ENCODE measurements at places on chromosomes 7 and 10.

DNA sequence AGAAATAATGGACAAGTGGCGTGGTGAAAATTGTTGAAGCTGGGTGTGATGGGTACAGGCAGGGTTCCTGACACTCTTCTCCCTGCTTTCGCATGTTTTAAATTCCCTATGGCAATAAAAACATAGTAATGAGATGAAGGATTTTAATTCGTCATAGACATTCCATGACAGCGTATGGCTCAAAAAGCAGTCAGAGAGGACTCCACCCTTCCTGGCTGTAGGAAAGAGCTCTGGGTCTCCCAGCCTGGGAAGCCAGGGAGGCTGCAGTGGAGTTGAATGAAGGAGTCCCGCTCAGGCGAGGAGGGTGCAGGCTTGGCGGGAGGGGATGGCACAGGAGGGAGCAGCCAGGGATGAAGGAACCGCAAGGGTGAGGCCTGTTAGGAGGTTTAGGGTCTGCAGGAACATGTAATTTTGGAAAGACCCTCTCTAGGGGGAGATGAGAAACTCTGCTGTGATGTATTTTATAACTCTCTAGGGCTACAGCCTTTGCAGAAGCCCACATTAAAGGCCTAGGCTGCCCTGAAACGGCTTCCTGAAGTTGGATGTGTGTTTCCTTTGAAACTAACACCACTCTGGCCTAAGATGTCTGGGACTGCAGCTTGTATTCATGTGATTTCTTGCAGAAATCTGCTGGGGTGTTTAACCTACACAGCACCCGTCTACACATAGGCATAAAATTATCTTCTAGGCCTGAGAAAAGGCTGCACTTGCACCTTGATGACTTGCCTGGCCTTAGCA is 7.6 kb upstream of the LARP4B start:
- DNase-seq: no peak

DNA sequence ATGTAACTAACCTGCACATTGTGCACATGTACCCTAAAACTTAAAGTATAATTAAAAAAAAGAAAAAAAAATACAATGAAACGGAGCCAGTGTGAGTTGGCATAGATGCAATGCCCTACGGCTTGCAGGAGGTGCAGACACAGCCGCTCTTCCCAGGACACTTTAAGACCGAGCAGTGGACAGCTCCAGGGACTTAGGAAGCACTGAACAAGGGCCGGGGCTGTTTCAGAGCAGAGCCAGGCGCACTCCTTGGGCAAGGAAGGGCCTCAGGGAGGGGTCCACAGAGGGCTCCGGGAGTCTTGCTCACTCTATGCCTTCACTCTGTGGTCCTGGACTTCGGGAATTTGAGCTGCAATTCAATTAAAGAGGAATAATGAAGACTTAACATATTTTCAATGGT is 355.3 kb downstream of the TCERG1L start:
- DNase-seq: no peak

DNA sequence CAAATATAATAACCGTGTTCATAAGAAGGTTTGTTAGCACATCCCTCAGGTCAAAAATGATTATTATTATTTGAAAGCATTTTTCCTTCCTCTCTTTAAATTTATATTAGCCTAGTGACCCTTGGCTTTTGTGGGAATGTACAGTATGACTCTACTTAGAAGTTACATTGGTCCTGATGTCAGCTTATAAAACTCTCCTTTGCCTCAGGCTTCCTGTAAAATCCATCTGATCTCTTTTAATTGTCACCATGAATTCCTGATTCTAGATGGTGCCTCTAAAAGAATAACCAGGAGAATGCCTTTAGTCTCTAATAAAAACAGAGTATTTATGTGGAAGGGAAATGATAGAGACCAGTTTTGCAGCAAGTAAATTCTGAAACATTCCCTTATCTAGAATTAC is 1134.4 kb downstream of the XPNPEP1 start:
- DNase-seq: no peak

DNA sequence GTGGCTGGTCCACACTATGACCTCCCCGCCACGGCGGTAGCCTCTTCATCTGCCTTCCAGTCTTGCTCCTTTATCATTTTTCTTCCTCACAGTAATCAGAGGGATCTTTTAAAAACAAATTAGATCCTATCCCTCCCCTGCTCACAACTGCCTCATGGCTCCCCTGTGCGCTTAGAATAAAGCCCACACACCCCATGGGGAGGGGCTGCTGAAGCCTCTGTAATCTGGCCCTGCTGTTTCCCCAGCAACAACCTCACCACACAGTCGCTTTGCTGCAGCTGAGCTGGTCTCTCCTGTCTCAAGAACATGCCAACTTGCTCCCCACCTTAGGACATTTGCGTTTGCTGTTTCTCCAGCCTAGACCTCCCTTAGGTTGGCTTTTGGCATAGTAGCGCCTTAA is 41.0 kb downstream of the SP8 start:
- no peak for DNase-seq

- DNase-seq: no peak
Measured at GRCh38 chr7:28349637-28350036, 62.7 kb upstream of the CREB5 start.

- no peak for DNase-seq
Measured at GRCh38 chr10:112338957-112339356, 35.0 kb upstream of the ACSL5 start.

- no peak for DNase-seq
Measured at GRCh38 chr7:75038508-75038907, 35.1 kb downstream of the RCC1L start.

- DNase-seq: no peak
Measured at GRCh38 chr7:110541962-110542361, 549.0 kb upstream of the LRRN3 start.

DNA sequence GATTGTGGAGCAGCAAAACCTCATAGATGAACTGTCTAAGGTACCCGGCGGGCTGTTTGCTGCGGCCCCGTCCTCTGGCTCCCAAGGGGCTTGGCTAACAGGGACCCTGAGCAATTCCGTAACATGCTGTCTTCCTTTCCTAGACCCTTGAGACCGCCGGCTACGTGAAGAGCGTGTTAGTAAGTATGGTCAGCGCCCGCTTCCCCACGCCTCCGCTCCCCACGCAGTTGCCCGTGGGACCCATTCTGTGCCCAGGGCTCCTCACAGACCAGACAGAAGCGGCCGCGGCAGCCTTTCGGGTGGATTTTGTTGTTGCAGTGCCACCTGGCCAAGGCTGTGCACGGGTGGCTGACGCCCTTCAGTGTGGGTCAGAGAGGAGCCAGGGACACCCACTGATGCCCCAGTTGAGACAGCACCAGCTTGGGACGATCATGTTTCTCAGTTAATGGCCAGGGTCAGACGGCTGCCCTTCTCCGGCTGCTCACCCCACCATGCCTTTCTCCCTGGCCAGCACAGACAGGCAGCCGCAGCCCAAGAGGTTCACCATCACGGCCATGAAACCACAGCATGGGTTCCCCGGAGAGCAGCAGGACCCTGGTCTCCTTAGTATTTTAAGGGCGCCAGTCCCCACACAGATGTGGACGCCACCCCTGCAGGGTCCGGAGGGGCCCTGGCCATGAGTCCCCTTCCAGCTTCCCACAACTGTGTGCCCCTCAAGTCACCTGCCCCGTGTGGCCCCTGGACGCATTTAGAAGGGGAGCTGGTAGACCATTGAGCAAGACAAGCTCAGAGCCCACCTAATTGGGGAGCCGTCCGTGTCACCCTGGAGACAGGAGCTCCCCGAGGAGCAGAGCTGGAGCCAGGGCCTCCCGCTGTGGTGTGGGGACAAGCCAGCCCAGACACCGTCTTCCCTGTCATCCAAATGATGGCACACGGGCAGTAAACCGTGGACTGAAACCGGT is 49.4 kb upstream of the DPYSL4 start:
- no peak for DNase-seq

GRCh38 chr10:63155388-63156020 is 22.4 kb downstream of the NRBF2 start:
- no peak for DNase-seq

GRCh38 chr7:130266258-130266960 is at the start of gene CPA2:
TSS of gene CPA2 (plus strand) at chr7:130266863. CDS start at chr7:130266882, 19 bp downstream.
- no peak for DNase-seq

DNA sequence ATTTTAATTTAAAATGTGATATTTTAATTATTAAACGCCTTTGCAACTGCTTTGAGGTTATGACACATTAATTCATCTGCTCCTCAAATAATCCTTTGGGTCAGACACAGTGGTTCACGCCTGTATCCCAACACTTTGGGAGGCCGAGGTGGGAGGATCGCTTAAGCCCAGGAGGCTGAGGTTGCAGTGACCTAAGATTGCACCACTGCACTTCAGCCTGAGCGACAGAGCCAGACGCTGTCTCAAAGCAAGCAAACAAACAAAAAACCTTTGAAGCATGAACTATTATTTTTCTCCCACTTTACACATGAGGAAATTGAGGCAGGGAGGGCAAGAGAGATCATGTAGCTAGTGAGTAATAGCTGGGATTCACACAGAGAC is 1.5 kb upstream of the POLD2 start:
- DNase-seq: no peak

- DNase-seq: no peak
Measured at GRCh38 chr10:129767751-129768150, 196.3 kb downstream of the EBF3 start.

DNA sequence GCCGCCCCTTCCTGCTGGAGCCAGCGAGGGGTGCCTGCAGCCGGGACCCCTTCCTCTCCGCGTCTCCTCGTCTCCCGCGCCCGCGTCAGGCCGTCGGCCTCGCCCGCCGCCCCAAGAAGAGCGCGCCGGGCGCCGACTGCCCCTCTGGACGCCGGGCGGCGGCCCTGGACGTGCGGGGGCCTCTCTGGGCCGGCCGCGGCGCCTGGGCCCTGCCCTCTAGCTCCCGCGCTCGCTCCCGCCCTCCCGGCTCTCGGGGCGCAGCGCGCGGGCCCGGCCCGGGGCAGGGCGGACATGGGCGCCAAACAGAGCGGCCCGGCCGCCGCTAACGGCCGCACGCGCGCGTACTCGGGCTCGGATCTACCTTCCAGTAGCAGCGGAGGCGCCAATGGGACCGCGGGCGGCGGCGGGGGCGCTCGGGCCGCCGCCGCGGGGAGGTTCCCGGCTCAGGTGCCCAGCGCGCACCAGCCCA is 704 bp downstream of the ZNRF2 start:
- DNase-seq: no peak

DNA sequence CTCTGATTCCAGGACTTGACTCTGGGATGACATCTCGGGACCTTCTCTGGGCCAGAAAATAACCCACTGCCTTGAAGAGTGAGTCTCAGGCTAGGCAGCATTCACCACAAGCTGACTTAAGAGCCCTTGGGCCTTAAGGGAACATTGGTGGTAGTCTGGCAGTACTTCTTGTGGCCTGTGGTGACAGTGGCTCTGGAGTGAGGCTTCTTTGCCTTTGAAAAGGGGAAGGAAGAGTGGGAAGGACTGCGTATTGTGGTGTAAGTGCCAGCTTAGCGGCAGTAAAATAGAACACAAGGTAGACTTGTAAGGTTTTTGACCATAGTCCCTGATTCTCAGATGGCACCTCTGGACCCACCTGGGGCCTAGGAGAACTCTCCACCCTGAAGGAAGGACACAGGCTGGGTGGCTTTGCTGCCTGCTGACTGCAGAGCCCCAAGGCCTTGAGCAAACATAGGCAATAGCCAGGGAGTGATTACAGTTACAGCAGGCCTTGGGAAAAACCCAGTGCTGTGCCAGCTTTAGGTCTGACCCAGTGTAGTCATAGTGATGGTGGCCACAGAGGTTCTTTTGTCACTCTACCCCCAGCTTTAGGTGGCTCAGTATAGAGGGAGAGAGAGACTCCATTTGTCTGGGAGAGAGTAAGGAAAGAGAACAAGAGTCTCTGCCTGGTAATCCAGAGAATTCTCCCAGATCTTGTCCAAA is 483.9 kb downstream of the SH2D4B start:
- no peak for DNase-seq

DNA sequence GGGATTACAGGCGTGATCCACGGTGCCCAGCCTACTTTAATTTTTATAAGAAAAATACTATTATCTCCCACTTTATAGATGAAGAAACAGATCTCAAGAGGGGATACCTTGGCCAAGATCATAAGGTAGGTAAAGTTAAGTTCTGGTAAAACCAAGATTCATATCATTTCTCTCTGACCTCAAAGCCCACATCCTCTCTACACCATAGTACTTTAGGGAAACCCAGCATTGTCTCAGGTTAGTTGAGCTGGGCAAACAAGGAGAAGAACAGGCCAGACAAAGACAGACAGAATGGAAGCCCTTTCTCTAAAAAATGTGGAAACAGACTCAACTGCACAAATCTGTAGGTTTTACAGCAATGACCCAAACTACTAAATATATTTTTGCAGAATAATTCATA is 197.7 kb upstream of the FRMD4A start:
- DNase-seq: no peak

DNA sequence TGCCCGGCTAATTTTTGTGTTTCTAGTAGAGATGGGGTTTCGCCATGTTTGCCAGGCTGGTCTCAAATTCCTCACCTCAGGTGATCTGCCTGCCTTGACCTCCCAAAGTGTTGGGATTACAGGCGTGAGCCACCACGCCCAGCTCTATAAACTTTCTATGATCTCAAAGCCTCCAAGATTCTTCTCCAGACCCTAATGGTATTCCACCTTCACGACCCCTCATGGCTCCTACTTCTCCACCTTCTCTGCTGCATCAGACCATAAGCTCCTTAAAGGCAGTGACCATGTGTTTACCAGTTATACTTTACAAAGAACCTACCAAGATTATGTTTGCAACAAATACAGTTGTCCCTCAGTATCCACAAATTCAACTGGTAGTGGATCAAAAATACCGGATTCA is 10.1 kb upstream of the BAZ1B start:
- no peak for DNase-seq

All from HuH-7 (cell line).